Stimulated activated CD4-positive, alpha-beta T cell treated with anti-CD3 and anti-CD28 coated beads, Interleukin-1b, Interleukin-23, amount 100 ng/mL, for 24 hours (primary cell): ENCODE measurements at places on chromosomes 5 and 9.

GRCh38 chr5:114912189-114912920, 257.4 kb downstream of the TRIM36 start:
- DNase-seq: no peak

DNA sequence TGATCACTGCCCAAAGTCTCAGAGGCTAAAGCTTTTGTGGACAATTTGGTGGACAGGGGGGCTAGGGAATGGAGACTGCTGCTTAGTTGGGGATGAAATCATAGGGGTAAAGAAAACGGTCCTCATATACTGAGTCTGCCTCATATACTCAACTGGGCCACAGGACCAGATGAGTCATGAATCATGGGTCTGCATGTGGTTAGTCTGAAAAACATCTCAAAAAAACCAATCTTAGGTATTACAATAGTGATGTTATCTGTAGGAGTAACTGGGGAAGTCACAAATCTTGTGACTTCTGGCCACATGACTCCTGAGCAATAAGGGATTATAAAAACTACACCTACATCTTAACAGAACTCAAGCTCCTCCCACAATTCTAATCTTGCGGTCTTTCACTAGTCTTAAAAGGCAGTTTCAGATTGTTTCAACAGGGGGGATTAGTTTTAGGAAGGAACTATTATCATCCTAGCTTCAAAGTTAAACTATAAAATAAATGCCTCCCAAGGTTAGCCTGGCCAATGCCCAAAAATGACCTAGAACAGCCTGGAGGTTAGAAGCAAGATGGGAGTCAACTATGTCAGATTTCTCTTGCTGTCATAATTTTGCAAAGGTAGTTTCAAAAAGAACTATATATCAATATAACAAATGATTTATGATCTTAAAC, 17.5 kb downstream of the TMEM161B start:
- no peak for DNase-seq

- DNase-seq: no peak
These were observed 10.8 kb upstream of the TTC39B start for GRCh38 chr9:15317836-15318235.

- no peak for DNase-seq
These were observed 184.1 kb downstream of the MARCHF11 start for GRCh38 chr5:15995341-15996052.

- no peak for DNase-seq
These were observed 114.3 kb downstream of the CRB2 start for GRCh38 chr9:123470121-123470782.

- DNase-seq: no peak
These were observed 27.9 kb upstream of the CTNNA1 start for GRCh38 chr5:138725153-138725817.

DNA sequence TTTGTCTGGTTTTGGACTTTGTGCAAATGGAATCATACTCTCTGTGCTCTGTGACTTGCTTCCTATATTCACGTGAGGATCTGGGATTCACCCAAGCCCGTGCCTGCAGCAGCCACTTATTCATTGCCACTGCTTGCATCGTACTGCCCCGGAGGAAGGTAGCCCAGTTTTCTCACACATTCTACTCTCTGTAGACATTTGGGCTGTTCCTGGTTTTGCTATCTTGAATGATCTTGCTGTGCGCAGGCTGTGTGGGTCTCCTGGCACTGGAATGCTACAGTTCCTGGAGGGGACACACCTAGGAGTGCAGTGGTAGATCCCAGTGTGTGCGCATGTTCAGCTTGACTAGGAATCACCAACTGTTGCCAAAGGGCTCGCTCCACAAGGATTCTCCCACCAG, 99.2 kb upstream of the BOD1 start:
- no peak for DNase-seq

DNA sequence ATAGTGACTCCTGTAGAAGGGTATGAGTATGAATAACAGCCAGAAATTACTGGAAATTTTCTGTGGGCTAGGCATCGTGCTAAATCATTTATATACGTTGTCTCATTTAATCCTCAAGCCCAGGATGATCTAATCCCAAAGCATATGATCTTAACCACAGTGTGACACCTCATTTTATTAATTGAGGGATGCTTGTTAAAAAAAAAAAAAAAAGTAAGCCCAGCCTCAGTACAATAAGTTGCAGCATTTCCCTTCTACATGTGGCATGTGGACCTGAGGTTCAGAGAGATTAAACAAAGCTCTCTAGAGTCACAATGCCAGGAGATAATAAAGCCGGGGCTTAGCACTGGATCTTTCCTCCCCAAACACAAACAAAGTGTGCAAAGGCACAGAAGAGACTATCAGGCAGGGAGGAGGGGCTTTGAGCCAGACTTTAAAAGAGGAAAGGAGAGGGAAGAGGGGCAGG, 49.5 kb downstream of the KLF4 start:
- DNase-seq: no peak

DNA sequence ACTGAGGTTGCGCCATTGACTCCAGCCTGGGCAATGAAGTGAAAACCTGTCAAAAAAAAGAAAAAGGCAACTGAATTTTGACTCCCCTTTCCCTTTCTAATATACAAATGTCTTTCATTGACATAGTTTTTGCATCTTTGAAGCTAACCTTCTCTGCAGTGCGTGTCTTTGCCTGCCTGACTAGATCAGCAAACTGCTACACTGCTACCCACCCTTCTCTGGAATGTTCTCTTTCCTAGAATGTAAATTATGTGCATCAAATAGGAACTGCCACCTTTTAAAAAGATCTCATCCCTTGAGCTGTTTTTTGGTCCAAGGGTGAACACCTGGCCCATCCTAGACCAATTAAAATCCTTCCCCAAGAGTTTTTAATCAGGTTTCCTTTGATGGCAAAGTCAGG, 127.6 kb downstream of the SLC28A3 start:
- DNase-seq: no peak

GRCh38 chr9:10127867-10128266, 484.9 kb downstream of the PTPRD start:
- DNase-seq: no peak

- DNase-seq: no peak
These were observed 134.7 kb downstream of the SLC1A3 start for GRCh38 chr5:36741128-36741527.

GRCh38 chr5:98482321-98483300, 290.9 kb upstream of the RGMB start:
- DNase-seq: no peak

- no peak for DNase-seq
These were observed 1.5 kb downstream of the SAPCD2 start for GRCh38 chr9:137068539-137069507.

- DNase-seq: no peak
These were observed 716 bp downstream of the PROB1 start for GRCh38 chr5:139394123-139394653.

DNA sequence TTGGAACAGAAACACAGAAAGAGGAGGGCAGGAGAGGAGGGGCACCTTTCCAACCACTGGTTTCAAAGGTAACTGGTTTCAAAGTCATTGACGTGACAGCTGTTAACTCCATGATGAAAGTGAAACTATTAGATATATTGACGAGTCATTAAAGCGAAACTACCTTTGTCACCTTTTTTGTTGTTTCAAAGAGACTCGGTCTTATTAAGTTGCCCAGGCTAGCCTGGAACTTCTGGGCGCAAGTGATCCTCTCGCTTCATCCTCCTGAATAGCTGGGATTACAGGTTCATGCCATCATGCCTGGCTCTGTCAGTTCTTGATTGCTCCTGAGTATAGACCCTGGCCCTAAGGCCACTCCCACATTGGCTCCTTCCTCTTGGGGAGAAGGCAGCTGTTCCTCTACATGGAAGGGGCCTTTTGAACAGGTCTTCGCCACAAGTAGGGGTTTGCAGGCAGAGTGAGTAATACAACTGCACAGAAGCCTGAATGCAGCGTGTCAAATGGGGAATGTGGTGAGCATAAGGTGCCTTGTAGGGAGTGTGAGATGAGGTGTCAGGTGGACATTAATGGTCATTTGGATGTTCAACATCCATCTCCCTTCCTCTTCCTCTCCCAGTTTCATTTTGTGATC, 3.4 kb upstream of the F12 start:
- DNase-seq: no peak

- DNase-seq: no peak
These were observed 14.6 kb upstream of the PPP2CA start for GRCh38 chr5:134240421-134240962.

- no peak for DNase-seq
These were observed 7.6 kb upstream of the GRPEL2 start for GRCh38 chr5:149337736-149338135.

DNA sequence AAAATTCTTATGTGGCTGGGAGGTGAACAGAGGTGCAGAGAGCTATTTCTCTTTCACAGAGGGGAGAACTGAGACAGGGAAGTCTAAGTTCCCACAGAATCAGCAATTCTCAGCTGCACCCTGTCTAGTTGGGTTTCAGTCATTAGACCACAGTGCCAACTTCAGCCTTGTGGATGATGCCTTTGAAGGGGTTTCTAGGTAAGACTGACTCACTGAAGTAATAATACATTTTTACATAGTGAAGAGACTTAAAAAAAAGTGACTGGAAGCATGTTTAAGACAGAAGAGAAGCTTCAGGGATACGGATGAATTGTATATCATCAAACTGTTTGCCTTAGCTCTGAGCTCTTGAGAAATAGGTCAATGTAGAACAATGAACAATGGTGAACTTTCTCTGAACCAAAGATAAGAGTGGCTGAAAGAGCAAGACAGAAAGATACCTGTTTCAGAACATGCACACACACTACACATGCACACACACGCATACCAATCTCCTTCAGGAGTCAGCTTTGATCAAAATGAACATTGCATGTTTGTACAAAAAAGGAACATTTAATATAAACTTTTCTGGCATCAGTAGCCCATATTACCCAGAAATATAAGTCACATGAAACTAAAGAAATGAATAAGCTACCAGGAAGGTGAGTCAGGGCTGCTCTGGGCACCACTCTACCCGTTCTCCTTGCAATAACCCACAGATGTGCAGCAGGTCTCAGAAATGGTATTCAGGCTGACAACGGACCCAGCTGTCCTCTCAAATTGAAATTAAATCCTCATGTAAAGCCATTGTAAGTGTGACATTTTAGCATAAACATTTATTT, 12.6 kb upstream of the FYB1 start:
- no peak for DNase-seq

- DNase-seq: no peak
These were observed 5.7 kb upstream of the SMU1 start for GRCh38 chr9:33082128-33082527.

- DNase-seq: no peak
These were observed 6.2 kb upstream of the KLF9 start for GRCh38 chr9:70420441-70421271.

DNA sequence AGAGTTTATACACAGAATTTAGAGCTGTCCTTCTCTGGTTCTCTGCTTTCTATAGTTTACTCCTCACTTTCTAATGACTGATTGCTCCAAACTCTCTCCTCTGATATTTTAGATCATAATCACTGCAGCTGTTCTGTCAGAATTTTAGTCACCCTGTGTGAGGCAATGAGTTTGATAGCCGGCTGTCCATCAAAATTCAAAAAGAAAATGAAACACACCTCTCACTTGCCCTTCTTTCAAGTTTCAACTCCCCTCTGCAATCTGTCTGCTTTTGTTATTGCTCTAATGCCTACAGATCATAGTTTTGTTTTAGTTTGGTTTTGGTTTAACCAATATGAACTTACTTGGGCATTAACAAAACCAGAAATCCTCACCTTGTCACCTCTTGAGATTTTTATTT, 23.3 kb upstream of the ABLIM3 start:
- no peak for DNase-seq

- no peak for DNase-seq
These were observed 1.6 kb upstream of the HAPLN1 start for GRCh38 chr5:83721953-83722901.

GRCh38 chr9:8826281-8826680, 1026.7 kb upstream of the DMAC1 start:
- DNase-seq: no peak

DNA sequence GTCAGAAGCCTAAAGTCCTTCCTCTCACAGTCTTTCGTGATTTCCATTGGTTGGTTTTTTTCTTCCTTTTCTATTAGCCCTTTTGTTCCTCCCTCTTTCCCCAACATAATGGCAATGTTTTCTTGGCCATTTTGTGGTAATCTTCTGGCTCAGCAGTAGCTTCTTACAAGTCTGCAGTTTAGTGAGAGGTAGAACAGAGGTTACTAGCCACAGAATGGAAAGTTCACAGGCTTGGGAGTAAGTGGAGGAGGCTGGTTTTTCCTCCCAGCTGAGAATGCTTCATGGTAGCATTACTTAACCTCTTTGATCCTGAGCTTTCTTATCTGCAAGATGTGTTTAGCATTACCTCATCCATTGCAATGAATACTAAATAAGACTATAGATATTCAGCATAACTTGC, 346.9 kb downstream of the NFIB start:
- no peak for DNase-seq

- DNase-seq: no peak
These were observed 236.9 kb downstream of the GOLPH3 start for GRCh38 chr5:31937226-31937625.

- DNase-seq: no peak
These were observed 75.6 kb downstream of the PRRT1B start for GRCh38 chr9:131620764-131621520.

DNA sequence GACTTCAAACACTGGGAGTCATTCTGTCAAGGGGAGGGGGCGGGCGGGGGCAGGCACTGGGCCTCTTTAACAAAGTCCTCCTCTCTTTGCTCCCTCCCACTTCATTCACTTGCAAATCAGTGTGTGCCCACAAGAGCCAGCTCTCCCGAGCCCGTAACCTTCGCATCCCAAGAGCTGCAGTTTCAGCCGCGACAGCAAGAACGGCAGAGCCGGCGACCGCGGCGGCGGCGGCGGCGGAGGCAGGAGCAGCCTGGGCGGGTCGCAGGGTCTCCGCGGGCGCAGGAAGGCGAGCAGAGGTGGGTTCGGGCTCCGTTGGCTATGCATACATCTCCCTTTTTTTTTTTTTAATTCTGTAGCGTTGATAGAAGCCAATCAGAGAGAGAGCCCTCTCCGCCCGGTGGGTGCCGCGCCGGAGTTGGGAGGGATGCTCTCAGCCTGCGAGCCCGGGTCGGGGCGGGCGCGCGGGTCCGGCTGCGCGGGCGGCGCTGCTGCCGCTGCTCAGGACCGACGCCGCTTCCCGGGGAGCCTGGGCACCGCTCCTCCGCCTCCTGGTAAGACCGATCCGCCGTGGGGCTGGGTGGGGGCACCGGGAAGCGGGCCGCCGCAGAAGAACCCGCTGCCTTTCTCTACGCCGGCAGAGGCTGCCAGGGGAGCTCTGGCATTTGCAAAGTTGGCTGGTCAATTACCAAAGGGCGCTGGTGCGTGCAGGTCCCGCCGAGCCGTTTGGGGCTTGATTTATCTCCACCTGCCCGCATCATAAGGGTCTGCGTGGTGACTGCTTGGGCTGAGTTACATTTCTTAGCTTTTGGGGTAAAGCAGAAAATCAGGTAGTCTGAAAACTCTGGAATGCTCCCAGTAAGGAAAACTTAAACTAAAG, at the start of gene CDH6:
Gene CDH6, plus strand, starts transcription at position 96 of the 877 bp plus-strand sequence. CDS start 73,788 bp downstream, outside the sequence.
- no peak for DNase-seq
